ENCODE measurements at places on chromosomes 7 and 10. TPM values are rescaled to one million over a fixed set of nuclear protein-coding genes. Genes with fewer than 3 reads are reported as not detected.

DNA sequence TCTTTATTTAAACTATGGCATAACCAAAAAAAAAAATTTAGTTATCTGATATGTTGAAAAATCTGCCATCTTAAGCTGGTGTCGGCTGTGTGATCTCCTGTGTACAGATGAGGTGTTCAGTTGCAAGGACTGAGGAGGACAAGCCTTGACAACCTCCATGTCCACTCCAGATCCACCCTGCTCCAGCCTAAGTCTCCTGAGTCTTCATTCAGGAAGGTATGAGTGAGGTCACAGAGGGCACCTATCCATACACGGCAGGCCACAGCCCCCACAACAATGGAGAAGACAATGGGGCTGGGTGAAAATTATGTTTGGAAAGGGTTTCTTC, 16.1 kb downstream of the TARP start:
- no peak for DNase-seq

ABCB8 gene
- total RNA-seq, result 60.1 TPM

DNA sequence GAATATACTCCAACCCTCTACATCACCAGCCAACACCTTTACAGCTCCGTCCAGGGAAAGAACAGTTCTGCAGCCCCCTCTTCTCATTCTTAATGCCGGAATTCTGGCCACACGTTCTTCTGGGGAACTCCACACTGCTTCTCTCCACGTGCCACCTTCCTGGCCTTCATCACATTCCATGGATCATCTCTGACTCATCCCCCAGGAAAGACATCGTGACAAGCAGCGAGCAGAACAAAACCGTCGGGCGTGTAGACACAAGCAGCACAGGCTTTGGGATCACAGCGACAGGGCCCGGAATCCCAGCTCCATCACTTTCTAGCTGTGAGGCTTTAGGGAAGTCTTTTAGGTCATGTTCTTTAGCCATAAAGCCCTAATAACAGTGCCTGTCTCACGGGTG, 590.3 kb upstream of the FOXK1 start:
- DNase-seq, result no peak

- DNase-seq, result no peak
Observed at GRCh38 chr10:122052701-122053100, 63.7 kb downstream of the TACC2 start.

KAT6B gene
- total RNA-seq, result 84.6 TPM

GRCh38 chr10:44387853-44388251, 3.0 kb upstream of the CXCL12 start:
- no peak for DNase-seq

- no peak for DNase-seq
Observed at GRCh38 chr7:19116121-19117090, 1.0 kb downstream of the TWIST1 start.

DNA sequence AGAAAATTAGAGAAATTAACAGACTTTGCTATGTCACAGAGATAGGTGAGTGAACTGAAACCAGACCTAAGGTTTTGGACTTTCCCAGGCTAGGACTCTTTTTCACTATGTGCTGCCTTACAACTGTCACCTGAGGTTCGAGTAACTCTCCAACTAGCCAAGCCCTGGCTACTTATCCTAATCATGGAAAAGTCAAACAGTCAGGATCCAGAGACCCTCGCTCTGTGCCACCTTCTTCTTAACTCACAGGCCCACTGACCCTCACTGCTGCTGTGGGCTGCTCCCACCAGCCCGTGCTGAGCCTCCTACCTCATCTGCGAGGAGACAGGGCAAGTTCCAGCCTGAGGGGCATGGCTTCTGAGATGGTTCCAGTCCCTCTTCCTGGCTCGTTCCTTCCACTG, 211.4 kb upstream of the KLF14 start:
- no peak for DNase-seq

- no peak for DNase-seq
Observed at GRCh38 chr7:54888067-54888733, 129.2 kb upstream of the SEC61G start.

DNA sequence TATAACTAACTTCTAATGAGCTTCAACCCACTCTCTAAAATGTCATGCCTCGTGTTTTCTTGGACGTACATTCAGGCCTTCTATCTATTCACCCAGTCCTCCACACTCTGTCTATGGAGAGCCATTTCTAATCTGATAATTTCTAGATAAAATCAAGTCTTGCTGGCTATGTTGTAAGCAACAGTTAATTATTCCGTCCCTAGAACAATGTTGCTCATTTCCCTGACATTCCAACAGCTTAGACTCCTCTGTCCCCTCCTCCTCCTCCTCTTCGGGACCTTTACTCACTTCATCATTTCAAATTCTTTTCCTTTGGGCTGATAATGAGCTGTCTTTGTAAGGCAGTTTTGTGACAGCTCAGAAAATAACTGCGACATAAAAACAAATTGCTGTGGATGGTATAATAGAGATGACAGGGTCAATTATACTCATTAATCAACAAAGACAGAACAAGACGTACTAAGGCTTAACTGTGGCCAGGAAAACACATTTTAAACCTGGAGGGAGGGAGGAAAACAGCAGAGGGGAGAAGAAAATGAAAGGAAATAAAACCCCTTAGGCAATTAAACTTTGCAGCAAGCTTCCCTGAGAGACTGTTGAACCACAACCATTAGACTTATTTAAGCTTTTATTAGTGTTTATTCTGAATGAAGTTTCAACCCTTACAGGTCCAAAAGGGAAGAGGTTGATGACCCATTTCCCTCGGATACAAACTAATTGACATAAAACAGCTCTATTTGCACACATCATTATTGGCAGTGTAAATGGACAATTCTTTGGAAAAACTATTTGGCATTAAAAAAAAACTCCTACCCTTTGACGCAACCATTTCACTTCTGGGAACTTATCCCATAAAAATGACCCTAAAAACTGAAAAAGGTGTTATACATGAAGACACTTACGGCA, 179.1 kb downstream of the SFMBT2 start:
- no peak for DNase-seq

CREM gene
- 79.2 TPM for total RNA-seq

DNA sequence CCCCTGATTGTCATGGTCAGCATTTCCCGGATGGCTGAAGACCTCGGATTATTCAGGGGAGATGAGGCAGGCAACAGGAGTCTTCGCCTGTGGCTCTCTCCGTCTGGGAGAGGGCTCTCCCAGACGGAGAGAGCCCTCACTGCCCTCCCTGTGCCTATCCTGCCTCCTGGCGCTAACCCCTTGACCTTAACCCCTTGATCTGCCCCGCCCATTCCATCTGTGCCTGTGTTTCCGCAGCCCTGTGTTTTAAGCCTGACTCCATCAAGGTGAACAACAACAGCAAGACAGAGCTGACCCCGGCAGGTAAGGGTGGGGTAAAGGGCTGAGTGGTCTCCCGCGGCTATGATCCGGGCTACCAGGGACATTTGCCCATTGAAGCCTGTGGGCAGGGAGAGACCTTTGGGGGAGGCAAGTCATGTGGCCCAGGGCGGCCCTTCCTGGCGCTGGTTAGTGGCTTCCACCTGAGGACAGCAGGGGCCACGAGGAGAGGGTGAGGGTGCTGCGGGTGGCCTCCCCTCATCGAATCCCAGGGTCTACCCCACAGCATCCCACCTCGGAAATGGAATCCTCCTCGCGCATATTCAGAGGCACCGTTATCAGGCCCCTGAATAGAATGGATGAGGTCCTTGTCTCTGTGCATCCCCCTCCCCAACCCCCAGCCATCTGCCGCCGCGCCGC, 4.2 kb upstream of the MUC12 start:
- DNase-seq, result no peak

GRCh38 chr7:26183545-26184280, 16.8 kb downstream of the HNRNPA2B1 start:
- no peak for DNase-seq

GRCh38 chr10:108608860-108609259, 1314.5 kb downstream of the XPNPEP1 start:
- DNase-seq, result no peak

CRPPA gene
- total RNA-seq, result 0.81 TPM

- DNase-seq, result no peak
Observed at GRCh38 chr7:73382934-73383503, 50.6 kb upstream of the FZD9 start.

FAM237B gene
- total RNA-seq, result not detected

ZNF25 gene
- total RNA-seq, result 5.8 TPM

DNA sequence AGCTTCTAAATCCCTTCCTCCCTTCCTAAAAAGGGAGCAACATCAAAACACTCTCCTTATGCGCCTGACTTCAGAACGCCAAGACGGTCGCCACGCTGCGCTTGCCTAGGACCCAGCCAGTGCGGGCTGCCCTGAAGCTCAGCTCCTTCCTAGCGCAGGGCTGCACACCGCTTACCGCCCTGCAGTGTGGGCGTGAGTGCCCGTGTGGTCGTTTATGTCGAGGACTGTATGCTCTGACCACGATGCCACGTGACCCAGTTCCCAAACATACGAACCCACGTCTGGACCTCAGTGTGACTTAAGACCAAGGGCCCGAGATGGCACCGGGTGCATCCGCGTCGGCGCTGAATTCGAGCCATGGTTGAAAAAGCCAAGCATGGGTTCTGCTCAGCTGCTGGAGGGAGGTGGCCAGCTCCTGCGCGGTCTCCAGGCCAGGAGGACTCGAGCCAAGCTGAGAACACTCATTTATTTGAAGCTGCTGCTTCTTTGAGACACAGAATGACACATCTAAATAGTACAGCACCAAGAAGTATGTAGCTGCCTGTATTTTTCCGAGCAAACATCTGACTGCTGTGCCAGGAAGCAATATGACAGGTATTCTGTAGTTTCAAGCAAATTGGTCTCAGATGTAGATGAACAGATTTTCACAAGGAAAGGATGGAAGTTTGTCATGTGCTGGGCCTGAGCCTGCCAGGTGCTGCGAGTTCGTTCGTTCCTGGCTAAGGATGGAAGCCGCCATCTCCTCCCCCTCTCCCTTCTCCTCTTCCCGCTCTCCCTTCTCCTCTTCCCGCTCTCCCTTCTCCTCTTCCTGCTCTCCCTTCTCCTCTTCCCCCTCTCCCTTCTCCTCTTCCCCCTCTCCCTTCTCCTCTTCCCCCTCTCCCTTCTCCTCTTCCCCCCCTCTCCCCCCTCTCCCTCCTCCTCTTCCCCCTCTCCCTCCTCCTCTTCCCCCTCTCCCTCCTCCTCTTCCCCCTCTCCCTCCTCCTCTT, 184.7 kb downstream of the EBF3 start:
- DNase-seq, result no peak

DNA sequence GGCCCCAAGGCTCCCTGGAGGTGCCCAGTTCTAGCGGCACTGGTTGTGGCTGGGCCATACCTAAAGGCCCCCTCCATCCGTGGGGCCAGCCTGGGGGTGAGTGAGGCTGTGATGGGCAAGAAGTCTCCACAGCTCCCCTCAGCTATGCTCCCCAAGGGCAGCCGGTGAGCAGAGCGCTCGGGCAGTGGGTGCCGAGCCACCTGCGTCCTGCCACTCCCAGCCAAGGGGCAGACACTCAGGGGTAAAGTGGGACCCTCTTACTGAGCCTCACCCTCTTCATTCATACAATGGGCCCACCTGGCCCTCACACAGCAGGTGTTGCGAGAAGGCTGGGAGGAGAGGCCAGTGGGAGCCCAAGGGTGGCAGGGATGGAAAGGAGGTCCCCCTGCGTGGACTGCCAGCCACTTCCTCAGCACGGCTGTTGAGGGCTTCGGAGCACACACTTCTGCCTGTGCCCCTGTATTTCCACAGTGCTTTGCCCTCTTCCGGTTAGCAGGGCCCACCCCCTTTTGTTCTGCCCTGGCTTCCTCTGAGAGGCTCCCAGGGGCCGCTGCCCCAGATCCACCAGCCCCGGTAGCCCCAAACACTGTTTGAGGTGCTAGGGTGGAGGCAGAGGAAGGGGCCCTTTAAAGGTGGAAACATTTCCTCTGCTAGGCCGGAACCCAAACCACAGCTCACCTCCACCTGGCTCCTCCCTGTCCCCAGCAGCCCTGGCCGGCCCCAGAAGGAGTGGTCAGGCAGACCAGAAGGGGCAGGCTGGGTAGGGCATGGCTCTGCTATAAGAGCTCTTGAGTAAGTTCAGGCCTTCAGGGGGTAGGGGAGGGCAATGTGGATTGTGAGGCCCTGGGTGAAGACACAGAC, 16.4 kb upstream of the C10orf105 start:
- peak; percentile 33 for DNase-seq

GRCh38 chr10:6211671-6212635, 9.2 kb downstream of the PFKFB3 start:
- DNase-seq, result no peak

DNA sequence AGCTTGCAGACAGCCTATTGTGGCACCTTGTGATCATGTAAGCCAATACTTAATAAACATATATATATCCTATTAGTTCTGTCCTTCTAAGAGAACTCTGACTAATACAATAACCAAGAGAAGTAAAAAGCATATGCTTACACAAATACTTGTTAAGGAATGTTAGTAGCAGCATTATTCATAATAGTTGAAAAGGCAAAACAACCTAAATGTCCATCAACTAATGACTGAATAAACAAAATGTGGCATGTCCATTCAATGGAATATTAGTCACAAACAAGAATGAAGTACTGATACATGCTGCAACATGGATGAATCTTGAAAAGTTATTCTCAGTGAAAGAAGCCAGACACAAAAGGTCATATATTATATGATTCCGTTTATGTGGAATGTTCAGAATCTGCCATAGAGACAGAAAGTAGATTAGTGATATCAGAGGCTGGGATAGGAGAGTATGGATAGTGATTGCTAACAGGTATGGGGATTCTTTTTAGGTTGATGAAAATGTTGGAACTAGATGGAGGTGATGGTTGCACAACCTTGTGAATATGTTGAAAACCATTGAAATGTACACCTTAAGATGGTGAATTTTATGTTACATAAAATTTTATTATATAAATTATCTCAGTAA, 112.5 kb upstream of the UNC5B start:
- DNase-seq, result no peak

- no peak for DNase-seq
Observed at GRCh38 chr10:27383595-27384542, 120.2 kb upstream of the RAB18 start.

- DNase-seq, result no peak
Observed at GRCh38 chr10:129709101-129709500, 242.1 kb downstream of the MGMT start.

OR6V1 gene
- not detected for total RNA-seq

- no peak for DNase-seq
Observed at GRCh38 chr7:151506901-151507382, 12.8 kb downstream of the RHEB start.

DNA sequence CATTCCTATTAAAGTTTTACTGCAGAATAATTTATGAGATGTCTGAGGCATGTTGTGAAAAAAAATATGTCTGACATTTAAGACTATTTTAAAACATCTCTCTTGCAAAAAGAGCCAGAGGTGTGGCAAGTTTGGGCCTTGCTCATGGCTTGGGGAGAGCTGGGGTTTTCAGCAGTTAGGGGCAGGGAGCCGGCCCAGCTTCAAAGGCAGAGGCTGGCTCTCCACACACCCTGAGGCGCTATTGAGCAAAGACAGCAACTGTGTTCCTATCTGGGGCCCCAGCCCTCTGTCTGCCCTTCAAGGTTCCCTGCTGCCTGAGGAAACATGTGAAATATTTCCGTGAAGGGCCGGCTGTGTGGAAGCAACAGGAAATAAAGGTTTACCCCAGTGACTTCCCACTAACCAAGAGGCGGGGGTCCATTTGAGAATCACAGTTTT, 94.0 kb downstream of the SORBS1 start:
- DNase-seq, result no peak

BEND7 gene
- not detected for total RNA-seq

GRCh38 chr7:10874666-10875065, 99.0 kb upstream of the PHF14 start:
- no peak for DNase-seq

GRCh38 chr7:155886391-155887173, 74.3 kb upstream of the SHH start:
- no peak for DNase-seq

GLCCI1 gene
- total RNA-seq, result 43.5 TPM
